Stimulated activated memory B cell treated with anti-CD40 and anti-IgM and Interleukin-4, amounts not matched to agents 10 μg/mL and 1 μg/mL and 100 μg/mL, for 72 hours (primary cell): ENCODE measurements at places on chromosomes 7 and 10.

DNA sequence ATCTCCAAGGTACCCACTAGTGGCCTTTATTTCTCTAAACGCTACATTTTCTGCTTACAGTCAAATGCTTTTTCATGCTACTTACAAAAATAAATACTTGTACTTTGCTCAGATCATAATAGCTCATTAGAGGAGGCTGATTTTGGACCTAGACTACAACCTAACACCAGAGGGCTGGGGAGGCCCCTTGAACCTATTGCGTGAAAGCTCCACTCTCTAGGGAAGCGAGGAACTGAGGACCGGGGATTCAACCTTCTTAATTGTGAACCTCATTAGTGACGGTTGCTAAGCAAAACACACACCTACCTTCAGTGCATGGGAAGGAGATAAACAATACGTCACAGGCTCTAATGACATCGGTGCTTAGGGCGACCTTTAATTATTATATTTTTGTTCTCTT lies 92.1 kb downstream of the EBF3 start:
- no peak for ATAC-seq

DNA sequence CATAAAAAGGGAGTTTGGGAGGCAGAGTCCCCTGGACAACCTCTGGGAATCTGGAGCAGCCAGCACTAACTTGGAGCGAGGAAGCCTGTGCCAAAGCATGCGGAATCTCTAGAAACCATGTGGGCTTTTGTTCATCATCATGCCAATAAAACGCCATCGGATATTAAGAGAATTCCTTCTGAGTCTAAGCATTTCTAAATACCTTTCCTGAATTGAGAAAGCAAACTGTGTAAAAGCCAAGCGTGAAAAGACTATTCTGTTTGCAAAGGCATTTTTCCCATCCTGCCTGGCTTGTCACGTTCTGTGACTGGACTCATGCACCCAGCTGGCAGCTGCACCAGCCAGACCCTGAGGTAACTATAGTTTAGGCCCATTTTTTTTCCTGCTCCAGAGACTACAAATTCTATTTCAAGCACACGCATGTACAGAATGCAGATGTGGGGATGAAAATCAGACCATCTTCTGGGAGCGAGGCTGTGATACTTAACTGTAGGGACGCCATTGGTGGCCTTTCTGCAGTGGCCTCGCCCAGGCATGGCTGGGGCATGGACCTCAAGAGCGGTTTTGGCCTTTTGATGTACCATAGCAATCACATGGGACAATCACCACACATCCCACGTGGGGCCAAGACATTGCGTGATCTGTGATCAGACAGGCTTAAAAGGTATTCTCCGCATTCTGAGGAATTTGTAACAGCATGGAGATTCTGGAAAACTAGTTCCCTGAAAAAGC lies 218.9 kb downstream of the KIAA1217 start:
- ATAC-seq = peak; percentile 22

- peak; percentile 80 for ATAC-seq
Observed at GRCh38 chr10:63083904-63084689, 49.0 kb upstream of the NRBF2 start.

DNA sequence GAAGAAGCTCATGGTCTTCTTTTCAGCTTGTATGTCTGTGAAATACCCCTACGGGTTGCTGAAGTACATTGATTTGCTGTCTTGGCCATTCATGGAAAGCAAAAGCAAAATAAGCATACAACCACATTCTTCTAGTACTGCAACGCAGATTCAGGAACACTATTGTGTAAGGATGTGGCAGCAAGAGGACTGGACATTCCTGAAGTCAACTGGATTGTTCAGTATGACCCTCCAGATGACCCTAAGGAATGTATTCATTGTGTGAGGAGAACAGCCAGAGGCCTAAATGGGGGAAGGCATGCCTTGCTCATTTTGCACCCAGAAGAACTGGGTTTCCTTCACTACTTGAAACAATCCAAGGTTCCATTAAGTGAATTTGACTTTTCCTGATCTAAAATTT lies 133.4 kb upstream of the ANKRD1 start:
- ATAC-seq = no peak

- no peak for ATAC-seq
Observed at GRCh38 chr7:159204664-159205063, 60.0 kb upstream of the VIPR2 start.

GRCh38 chr7:95843286-95843685 lies 70.9 kb downstream of the DYNC1I1 start:
- no peak for ATAC-seq

- no peak for ATAC-seq
Observed at GRCh38 chr7:135257790-135258189, 24.2 kb downstream of the STRA8 start.

GRCh38 chr10:69884686-69885085 lies 83.0 kb downstream of the COL13A1 start:
- ATAC-seq = no peak

- ATAC-seq = no peak
Observed at GRCh38 chr7:143050931-143051330, 1.2 kb upstream of the OR6V1 start.

- ATAC-seq = no peak
Observed at GRCh38 chr7:54330216-54330800, 211.9 kb upstream of the VSTM2A start.

DNA sequence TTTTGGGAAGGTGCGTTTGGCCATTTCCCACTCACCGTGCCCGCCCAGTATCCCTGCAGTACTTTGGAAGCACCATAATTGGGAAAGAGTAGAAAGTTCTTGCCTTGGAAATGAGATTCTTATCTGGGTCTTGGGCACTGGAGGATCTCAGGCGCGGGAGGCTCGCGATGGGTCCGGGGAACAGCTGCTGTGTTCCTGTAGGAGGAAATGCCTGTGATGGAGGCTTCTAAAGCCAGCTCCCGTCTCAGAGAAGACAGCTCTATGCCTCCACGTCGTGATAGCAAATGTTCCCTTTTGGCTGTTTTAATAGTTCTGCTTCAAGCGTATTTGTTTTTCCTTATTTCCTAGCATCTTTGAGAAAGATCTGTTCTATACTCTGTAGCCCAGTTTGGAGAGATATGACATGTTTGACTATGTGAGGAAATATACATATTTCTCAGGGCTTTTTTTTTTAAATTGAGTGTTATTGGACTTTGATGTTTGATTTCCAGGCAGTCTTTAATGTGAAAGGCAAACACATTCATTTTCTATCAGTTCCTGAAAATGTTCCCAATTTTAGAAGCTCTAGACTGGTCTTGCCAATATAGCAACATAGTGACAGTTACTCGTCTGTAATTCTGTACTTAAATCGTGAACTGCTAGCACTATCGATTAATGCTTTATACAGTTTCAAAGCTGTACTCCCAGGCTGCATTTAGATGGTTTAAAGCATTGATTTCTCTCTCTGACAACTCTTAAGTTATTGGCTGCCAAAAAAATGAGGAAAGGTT lies 280.8 kb downstream of the DPP6 start:
- no peak for ATAC-seq

GRCh38 chr7:155791214-155791737 lies 21.0 kb downstream of the SHH start:
- ATAC-seq = no peak

GRCh38 chr7:46848944-46849343 lies 733.0 kb downstream of the TNS3 start:
- no peak for ATAC-seq

GRCh38 chr7:138542183-138542582 lies 82.1 kb downstream of the TRIM24 start:
- ATAC-seq = no peak

DNA sequence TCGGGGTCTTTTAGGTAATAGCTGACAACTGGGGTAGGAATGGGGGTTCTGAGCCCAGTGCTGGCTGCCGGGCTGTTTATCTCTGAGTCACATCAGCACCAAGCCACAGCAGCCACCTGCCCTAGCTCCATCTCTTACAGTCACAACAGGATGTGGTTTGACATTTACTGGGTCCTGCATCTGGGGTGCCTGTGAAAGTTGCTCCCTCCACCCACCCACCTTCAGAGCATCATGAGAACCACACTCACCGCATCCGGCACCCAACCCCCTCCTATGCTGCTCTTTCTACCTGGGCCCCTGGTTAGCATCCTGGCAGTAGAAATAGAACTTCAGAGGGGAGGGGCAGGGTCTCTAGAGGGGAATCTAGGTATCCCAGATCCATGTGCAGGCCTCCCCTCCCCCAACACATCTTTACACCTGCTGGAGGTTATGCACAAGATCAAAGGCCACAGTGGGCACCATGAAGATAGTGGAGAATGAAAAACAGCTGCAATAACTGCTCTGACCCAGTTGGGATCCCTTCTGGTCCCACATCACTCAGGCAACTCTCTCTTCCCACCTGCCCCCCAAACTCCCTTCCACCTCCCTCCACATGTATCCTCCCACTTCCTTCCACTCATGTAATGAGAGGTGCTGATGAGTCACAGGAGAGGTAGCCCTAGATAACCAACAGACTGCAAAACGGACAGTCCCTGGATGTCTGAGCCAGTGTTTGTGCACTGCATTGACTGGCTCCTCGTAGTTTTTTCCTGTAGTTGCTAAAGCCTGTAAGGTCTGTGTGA lies 38.2 kb downstream of the PRSS2 start:
- peak; percentile 93 for ATAC-seq

- no peak for ATAC-seq
Observed at GRCh38 chr10:127576740-127577161, 27.6 kb downstream of the NPS start.

DNA sequence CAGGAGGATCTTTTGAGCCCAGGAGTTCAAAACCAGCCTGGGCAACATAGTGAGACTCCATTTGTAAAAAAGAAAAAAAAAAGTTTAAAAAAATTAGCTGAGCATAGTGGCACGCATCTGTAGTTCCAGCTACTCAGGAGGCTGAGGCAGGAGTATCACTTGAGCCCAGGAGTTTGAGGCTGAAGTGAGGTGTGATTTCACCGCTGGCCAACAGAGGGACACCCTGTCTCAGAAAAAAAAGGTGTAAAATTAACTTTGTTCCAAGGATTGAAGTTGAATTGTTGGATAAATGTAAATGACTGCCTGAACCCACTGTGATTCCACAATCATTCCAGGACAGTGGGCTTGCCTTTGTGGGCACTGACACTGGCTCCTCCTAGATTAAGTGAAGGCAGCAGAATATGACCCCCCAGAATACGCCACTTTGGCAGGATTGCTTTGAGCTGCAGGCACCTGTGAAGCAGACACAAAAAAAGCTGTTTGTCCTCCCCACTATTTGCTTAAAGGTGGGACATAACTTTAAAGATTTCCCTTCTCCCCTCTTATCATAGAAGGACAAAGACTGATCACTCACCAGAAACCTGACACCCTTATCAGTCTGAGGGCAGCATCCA lies 57.2 kb upstream of the FOXI2 start:
- ATAC-seq = no peak

DNA sequence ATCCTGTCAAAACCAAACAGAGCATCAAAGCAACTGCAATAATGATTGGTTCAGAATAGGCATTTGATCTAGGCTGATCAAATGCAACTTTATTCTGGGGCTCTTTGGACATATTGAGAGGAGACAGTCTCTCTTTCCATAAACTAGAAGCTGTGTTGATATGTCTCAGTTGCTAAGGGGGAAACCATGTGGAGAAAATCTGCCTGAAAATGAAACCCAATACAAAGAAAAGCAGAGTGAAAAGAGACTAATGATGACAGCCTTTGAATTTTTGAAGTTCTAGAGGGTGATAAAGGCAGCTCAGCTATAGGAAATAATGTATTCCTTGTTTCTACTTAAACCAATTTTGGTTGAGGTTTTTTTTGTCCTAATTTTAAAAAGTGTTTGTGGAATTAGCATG lies 941.8 kb upstream of the POT1 start:
- no peak for ATAC-seq

- no peak for ATAC-seq
Observed at GRCh38 chr10:29119374-29119773, 169.5 kb upstream of the LYZL1 start.

- ATAC-seq = no peak
Observed at GRCh38 chr10:29543715-29544114, 91.1 kb downstream of the SVIL start.

GRCh38 chr7:106100863-106101629 lies 11.1 kb downstream of the SYPL1 start:
- ATAC-seq = no peak

GRCh38 chr7:2860627-2861133 lies 16.6 kb upstream of the GNA12 start:
- no peak for ATAC-seq
